Dermis blood vessel endothelial cell (primary cell): ENCODE measurements at places on chromosomes 3 and 15. TPM values are rescaled to one million over a fixed set of nuclear protein-coding genes. Genes with fewer than 3 reads are reported as not detected.

- DNase-seq, result peak; percentile 9
Observed at GRCh38 chr15:76930831-76931396, 635 bp upstream of the RCN2 start.

Gene OR5K2
- total RNA-seq, result not detected in 2 replicates

Gene CRYGS
- 0.70 and 2.4 TPM in 2 replicates for total RNA-seq

Gene TTC14
- total RNA-seq, result 40.0 and 66.4 TPM in 2 replicates

GRCh38 chr3:51687431-51688205 lies 16.6 kb downstream of the TEX264 start:
- DNase-seq, result no peak

Gene LRRC2
- total RNA-seq, result under 0.01 and 0.09 TPM in 2 replicates

Gene SNTN
- not detected in 2 replicates for total RNA-seq

Gene PXYLP1
- 0.34 and 0.56 TPM in 2 replicates for total RNA-seq

Gene IL17RE
- 0.14 and 0.17 TPM in 2 replicates for total RNA-seq

DNA sequence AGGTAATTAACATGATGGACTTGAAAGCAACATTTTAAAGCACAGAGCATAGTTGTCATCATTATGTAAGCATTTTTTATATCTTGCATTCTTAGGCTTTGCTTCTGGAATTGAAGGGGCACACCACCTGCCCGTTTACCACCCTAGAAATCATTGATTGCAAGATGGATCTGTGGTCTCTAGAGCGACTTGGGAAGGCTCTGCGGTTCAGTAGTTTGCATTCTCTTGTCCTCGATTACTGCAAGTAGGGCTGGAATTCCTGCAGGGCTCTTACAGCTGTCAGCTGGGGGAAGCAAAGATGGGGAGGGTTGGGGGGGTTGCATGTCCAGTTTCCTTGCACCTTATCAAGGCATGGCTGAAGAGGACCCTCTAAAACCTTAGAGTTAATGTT lies 56.7 kb upstream of the RNF7 start:
- no peak for DNase-seq
